ENCODE measurements at places on chromosomes 4 and X.

- DNase-seq = no peak
These were observed 61.6 kb downstream of the MAD2L1 start for GRCh38 chr4:120005076-120005475.

GRCh38 chr4:102735582-102735981, 25.2 kb downstream of the MANBA start:
- no peak for DNase-seq

- DNase-seq = no peak
These were observed 9.9 kb downstream of the CFAP99 start for GRCh38 chr4:2428496-2429213.

GRCh38 chr4:2806390-2807355, 13.8 kb downstream of the SH3BP2 start:
- no peak for DNase-seq

GRCh38 chr4:176469546-176469945, 149.8 kb downstream of the SPCS3 start:
- no peak for DNase-seq

DNA sequence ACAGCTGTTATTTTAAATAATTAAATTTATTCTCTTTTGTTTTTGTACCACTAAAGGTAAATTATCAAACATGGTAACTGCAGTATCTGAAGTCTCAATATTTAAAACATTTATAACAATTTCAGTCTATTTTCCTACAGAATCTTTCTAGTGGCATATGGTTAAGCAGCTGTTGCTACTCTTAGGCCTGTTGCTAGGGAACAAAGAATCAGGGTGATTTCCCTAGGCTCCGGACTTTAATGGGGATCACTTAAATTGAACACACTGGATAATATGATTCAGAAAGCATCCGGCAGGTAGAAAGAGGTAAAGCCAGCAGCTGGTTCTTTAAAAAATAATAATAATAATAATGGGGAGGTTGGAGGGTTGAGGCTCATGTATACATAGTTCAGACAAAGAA, 17.6 kb downstream of the FBXO8 start:
- DNase-seq = no peak

GRCh38 chrX:397575-397974, 10.9 kb upstream of the PPP2R3B start:
- DNase-seq = no peak

DNA sequence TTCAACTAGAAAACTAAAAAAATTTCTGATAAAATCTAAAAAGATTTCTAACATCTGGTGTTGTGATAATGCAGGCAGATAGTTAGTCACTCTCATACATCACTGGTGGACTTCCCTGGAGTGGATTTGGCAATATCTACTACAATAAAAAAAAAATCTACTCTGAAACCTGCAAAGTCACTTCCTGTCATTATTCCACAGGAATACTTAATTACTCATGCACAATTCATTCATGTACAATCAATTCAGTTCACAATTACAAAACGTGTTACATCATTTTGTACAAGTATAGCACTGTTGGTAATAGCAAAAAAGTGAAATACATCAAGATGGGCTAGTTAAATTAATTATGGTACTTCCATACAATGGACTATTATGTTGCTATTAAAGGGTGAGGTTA, 16.5 kb upstream of the RHOH start:
- DNase-seq = peak; percentile 92

- no peak for DNase-seq
These were observed 48.4 kb downstream of the MAGEB17 start for GRCh38 chrX:16215660-16216059.

DNA sequence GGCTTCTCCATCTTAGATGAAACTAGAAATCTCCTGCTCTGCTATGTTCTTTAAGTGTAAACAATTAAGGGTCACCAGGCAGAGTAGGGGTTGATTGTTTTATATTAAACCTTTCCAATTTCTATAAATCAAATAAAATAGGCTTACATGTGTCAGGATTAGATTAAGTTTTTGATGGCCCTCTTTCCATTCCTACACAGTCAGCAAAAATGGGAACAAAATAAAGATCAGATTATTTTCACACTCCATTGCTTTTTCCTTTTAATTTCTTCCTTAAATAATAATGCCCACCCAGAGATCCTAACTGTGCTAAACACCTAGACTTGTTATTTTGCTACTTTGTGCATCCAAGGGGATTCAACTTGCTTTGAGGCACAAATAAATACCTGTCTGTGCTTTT, 381.4 kb upstream of the MAGEB16 start:
- no peak for DNase-seq

- peak; percentile 19 for DNase-seq
These were observed 291.6 kb downstream of the CAMK2D start for GRCh38 chr4:113469926-113470325.

DNA sequence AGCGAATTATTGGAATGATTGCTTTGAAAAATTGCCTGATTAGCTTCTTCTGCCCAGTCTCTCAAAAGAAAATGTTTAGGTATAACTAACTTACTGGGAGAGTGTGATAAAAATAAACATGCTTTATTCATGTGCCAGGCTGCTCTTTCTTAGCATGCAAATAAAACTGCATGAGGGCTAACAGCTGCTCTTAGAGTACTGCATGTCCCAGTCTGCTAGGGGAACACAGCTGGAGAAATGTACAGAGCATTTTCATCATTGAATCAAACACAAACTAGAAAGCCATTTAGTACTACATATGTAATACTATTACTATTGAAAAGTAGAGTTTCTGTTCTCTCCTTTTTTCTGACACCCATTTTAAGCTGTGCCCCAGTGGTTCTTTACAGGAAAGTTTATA, 726.0 kb downstream of the GRID2 start:
- DNase-seq = no peak

DNA sequence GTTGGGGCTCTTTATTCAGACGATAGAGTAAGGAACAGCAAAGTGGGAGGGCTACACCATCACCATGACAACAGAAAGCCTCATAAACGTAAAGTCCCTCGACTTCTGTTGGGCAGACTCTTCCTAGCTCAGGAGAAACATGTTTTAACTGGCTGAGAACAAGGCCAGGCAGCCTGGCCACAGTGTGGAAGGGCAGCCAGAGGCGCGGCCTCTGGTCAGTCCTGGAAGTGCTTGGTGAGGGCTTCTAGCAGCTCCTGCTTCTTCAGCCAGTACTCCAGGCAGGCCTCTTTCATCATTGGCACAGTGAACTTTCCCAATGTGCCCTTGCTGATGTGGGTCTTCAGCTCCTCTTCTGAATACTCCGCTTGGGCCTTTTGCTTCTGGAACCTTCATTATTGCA, 690.9 kb downstream of the PCDH19 start:
- DNase-seq = no peak

DNA sequence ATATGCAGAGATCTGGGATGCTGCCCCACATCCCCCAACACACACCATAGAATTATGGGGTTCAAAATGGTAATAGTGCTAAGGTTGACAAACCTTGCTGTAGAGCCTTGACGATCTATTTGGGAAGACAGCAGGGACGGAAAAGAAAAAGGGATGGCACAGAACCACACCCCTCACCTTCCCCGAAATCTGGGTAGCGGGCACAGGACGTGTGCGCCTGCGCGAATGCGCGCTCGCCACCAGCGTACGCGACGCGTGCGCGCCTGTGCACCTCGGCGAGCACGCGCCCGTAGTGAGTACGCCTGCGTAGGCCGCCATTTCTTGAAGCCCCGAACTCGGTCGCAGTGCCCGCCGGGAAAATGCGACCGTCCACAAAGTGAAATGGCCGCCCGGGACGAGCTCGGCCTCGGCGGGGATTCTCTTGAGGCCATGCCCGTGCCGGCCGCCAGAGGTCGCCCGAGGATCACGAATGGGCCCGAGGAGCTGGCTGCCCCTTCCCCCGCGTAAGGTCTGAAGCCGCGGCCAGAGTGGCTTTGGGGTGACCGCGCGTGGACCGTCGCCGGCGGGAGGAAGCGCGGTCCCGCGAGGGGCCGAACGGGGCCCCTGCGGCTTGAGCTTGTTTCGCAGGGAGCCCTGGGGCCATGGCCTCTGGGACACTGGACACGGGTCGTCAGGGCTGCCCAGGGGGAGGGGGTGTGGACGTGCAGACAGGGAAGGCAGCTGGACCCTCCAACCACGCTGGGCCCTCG, 43.6 kb downstream of the ZNF185 start:
- peak; percentile 84 for DNase-seq

DNA sequence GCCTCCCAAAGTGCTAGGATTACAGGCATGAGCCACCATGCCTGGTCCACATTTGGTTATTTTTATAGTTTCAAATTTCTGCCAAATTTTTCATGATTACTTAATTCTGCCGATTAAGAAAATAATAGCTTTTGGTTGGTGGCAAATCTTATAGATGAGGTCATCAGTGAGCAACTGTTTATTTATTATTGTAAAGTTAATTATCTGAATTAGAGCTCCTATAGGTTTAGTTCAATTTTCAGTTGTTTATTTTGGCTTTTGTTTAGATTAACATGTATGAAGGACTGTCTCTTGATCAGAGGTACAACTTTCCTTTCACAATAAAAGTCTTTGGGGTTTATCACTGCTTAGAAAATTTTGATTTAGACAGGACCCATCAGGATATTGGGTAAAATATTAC, 262.2 kb downstream of the SLC7A11 start:
- no peak for DNase-seq

DNA sequence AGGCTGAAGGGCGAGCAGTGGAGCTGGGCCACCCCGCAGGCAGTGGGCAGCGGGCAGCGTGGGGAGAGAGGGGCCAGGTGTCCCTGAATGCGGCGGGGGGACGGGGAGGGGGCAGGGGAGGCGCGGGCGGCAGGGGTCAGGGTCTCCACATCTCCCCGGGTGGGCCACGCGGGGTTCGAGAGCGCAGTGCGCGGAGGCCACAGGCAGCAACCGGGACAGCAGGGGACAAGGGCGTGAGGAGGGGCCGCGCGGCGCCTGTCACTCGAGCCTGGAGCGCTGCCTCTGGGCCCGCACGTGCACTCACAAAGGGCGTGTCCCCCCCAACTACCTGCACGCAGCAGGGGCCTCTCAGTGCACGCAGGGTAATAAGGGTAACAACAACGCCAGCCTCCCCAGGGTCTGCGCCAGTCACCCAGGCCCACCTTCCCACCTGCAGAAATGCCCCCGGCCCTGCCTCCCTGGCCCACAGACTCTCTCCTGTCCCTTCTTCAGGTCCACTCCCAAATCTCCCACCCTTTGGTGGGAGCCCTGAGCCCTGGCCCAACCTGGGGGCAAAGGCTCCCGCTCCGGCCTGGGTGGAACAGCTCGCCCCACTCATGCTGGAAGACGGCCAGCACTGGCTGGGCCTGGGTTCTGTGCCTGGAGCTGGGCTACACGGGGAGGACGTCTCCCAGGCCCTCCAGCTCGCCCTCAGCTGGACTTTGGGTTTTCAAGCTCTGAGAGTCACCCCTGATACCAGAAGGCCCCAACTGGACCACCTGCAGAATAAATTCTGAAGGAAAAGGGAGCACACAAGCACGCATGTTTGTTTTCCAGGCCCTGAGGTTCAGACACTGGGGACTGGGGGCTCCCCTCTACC, 53.2 kb downstream of the ZFYVE28 start:
- no peak for DNase-seq

DNA sequence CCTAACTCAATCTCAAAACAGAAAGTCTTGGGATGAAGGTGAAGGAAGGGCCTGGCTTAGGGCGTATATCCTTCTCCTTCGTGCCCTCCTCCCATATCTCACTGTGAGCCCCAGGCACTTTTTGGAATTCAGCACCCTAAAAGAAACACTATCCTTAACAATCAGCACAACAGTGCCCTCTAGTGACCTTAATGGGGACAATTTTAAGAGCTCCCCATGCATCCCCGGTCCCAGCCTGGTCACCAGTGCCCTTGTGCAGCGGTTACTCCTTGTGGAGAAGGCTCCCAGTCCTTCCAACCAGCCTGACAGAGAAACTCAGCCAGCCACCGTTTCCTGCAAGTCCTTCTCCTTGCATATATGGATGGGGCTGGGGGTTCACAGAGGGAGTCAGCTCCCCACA, 4.2 kb downstream of the PAK3 start:
- peak; percentile 54 for DNase-seq

- DNase-seq = peak; percentile 60
These were observed 91.5 kb upstream of the GALNT7 start for GRCh38 chr4:173076903-173077634.

GRCh38 chr4:99824070-99824599, 7.5 kb downstream of the DAPP1 start:
- no peak for DNase-seq

DNA sequence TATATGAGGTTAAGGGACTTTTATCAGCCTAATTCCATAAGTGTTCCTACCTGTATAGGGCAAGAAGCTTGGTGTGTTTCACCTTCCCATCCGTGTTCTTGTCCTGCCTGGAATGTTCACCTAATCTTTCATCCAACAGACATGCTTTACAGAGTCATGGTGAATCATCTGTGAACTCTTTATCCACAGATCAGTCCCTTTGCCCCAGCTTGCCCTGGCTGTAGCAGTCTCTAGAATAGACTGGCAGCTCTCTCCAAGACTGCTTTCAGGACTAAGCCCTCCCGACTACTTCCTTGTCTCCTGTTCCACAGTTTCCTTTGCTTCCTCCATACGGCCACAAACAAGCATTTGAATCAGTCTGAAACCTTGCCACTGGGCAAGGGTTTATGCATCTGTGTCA, 177.9 kb upstream of the IL15 start:
- peak; percentile 84 for DNase-seq

- DNase-seq = no peak
These were observed 490.2 kb upstream of the BOD1L1 start for GRCh38 chr4:14117575-14118238.

DNA sequence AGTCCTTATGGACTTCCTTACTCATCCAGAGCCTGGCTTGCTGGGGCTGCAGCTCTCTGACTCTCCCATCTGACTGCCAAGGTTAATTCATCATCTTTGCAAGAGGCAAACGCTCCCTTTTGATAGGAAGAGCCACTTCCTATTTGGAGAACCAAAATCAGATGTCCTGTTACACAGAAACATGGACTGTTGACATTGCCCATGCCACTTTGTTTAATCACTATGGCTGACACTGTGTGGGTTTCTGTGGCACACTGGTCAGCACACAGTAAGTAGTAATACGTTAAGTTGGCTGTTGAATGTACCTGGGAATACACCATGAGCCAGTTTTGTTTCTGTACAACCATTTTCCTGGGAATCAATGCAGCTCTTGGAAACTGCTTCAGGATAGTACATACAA, 45.1 kb upstream of the TMEM33 start:
- no peak for DNase-seq

GRCh38 chrX:151478058-151478457, 81.1 kb downstream of the VMA21 start:
- no peak for DNase-seq

DNA sequence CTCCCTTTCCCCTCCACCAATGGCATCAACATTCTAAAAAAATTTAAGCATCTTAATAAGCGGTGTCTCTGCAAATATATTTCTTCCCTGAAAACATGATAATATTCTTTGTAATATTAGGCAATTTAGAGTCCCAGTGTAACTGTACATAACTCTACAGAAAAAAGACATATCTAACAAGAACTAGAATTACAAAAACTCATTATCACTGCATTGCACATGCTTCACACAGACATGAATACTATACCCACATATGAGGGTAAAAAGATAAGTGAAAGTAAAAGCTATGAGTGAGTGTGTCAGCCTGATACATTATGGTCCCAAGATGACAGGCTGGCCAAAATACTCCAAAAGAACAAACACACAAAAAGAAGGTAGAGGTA, 2.4 kb upstream of the FGB start:
- DNase-seq = no peak

GRCh38 chr4:117900832-117901231, 133.5 kb upstream of the NDST3 start:
- DNase-seq = peak; percentile 6
